Activated CD8-positive, alpha-beta memory T cell treated with anti-CD3 and anti-CD28 coated beads for 24 hours (primary cell): ENCODE measurements at places on chromosomes 3 and 15.
A peak's percentile ranks its signal among the peaks of the same experiment; 100 is the strongest.

GRCh38 chr3:45564172-45564571 is 30.4 kb upstream of the LIMD1 start:
- DNase-seq, result no peak

GRCh38 chr3:127072971-127073783 is 90.3 kb downstream of the PLXNA1 start:
- DNase-seq, result no peak

DNA sequence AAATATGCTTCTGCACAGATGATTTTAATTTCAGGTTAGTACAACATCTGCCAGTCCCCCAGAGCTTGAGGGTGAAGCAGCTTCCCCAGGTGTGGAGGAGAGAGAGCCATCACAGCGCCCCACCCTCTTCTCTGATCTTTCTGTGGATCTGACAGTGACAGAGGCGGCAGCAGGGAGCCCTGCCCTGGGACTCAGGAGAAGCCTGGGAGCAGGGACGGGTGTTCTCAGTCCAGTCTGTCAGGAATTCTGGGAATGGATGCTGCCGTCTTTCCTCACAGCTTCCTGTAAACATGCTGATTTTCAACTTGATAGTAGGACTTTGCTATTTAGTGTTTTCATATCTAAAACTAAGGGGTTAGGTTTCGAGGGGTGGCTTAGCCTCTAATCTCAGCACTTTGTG is 11.4 kb upstream of the RAB8B start:
- DNase-seq, result no peak

- peak; percentile 97 for DNase-seq
Measured at GRCh38 chr3:143971359-143972154, at the start of gene DIPK2A. DIPK2A (plus strand) TSS chr3:143971823; CDS start chr3:143972333, 510 bp downstream.

GRCh38 chr3:125602752-125603649 is 7.7 kb upstream of the OSBPL11 start:
- no peak for DNase-seq

- DNase-seq, result no peak
Measured at GRCh38 chr3:126965526-126966080, 17.3 kb upstream of the PLXNA1 start.

- no peak for DNase-seq
Measured at GRCh38 chr3:14331251-14331650, 71.2 kb upstream of the SLC6A6 start.

- DNase-seq, result no peak
Measured at GRCh38 chr3:170572665-170573253, 13.1 kb downstream of the SLC7A14 start.

GRCh38 chr3:180595559-180595935 is 6.4 kb upstream of the TTC14 start:
- no peak for DNase-seq

DNA sequence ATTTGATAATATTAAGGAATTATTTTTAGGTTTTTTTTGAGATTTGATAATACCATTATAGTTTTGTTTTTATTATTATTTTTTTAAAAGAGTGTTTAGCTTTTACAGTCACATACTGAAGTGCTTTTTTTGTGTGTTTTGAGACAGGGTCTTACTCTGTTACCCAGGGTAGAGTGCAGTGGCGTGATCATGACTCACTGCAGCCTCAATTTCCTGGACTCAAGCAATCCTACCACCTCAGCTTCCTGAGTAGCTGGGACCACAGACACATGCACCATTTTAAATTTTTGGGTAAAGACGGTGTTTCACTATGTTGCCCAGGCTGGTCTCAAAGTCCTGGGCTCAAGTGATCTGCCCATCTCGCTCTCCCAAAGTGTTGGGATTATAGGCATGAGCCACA is 73.0 kb downstream of the SUMF1 start:
- no peak for DNase-seq
